ENCODE measurements at places on chromosomes 13 and 19. TPM values are rescaled to one million over a fixed set of nuclear protein-coding genes. Genes with fewer than 3 reads are reported as not detected.

Gene ELSPBP1
- total RNA-seq = not detected

Gene SYCN
- total RNA-seq = not detected

Gene SULT2A1
- not detected for total RNA-seq

Gene SLC7A10
- 0.91 TPM for total RNA-seq

Gene SLC27A1
- total RNA-seq = 26.0 TPM

Gene ZNF440
- 21.6 TPM for total RNA-seq

Gene C19orf81
- total RNA-seq = 3.5 TPM

Gene ARRDC2
- total RNA-seq = 2.9 TPM

Gene OR7D2
- total RNA-seq = 1.8 TPM

Gene UBA52
- 857 TPM for total RNA-seq

Gene TNFRSF19
- total RNA-seq = 43.5 TPM

Gene RHPN2
- total RNA-seq = 22.2 TPM

Gene TPGS1
- total RNA-seq = 32.3 TPM

Gene PCDH20
- 3.4 TPM for total RNA-seq

Gene MICU2
- 44.1 TPM for total RNA-seq

Gene CALR3
- total RNA-seq = not detected

Gene NLRP4
- not detected for total RNA-seq

Gene SLC46A3
- total RNA-seq = 6.1 TPM

Measured in mesothelial cell of epicardium (in vitro differentiated cells).